ENCODE measurements at places on chromosomes 7 and 10.
A peak's percentile ranks its signal among the peaks of the same experiment; 100 is the strongest.

- no peak for DNase-seq
These were observed 52.3 kb downstream of the TACR2 start for GRCh38 chr10:69364232-69364940.

DNA sequence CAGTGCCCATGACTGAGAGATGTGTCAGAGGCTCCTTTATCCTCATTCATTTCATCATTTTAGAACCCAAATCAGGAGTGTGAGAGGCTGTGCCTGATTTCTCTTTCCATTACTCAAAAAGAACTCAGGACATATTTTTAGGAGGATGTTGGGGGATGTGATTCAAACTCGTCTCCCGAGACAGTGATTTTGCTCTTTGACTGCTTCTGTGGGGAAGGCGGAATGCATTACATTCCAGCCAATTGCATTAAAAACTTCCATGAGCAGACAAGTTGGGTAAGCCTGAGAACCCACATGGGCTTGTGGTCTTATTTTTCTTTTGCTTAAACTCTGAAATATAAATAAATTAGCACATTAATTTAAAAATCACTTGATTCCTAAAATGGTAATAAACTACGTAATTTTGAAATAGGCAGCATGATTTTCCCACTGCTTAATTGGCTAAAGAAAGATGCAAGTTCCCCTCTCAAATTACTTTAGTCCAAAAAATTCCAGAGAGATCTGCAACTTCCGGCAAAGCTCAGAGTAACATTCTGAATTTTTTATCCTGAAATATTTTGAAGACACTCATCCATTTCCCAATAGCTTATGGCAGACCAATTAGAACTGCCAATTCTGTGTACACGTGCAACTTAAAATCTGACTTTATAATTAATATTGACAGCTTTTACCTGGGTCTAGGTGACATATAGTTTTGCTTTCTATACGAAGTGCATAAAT lies 185.6 kb downstream of the C7orf25 start:
- DNase-seq = no peak

DNA sequence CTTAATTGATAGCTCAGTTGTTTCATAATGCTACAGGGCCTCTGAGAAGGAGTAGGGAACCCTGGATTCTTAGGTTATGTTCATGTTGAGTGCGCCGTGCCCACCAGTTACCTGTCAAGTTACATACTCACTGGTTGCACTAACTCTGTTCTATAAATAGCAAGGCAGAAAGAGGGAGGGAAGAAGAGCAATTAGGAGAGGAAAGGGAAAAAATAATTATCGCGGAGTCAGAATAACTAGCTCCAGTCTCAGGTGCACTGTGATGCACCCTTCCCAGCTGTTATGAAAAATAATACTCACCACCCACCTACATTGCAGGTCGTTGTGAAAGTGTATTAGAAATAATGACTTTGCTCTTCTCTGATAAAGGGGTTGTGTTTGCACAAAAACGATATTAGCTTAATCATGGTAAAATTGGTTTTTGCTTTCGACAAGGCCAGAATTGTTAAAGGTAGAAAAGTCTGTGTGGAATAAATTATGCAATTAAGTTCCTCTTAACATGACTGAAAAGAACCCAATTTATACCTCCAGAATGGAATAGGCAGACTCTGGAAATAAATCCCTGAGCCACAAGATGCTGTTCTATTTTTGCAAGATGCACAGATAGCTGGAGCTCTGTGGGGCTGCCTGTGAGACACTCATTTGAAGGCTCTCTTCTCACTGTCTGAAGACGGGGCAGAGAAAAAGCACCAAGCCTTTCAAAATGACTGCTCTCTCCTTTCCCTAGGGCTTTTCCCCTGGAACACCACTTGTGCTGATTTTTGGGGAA lies 137.6 kb upstream of the PITRM1 start:
- DNase-seq = no peak

DNA sequence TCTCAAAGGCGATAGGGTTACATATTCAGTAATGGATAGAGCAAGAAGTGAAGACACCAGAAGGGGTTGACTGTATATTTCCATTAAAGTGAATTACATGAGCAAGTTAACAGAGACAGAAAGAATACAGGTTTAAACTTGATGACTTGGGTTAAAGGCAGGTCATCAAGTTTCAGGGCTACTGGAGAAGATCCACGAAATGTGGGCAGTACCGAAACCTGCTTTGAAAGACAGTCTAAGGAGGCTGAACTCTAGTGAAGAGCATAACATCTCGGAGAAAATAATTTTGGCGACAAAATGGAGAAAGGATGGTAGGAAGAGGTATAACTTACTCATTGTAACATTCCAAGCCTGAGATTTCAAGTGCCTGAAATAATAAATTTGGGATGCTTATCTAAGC lies 26.6 kb upstream of the PLXDC2 start:
- no peak for DNase-seq

GRCh38 chr10:24456322-24456721 lies 247.4 kb downstream of the KIAA1217 start:
- no peak for DNase-seq

DNA sequence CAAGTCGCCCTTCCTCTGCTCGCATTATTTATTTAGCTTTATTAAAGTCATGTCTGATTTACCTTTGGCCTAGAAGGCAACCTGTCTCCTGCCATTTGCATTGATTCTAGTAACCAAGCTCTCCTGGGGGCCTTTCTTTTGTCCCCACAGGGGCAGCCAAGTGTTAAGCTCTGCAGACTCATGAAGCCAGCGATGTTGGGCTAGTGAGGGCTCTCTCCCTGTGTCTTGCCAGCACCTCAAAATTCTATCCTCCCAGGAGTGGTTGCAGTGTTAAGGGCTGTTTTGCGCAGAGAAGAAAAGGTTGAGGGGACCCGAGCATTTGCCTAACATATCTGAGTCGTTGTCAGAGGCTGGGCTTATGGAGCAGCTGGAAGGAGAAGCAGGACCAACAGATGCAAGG lies 61.9 kb downstream of the AOC1 start:
- DNase-seq = no peak

GRCh38 chr7:150745086-150745485 lies 7.9 kb downstream of the GIMAP5 start:
- no peak for DNase-seq

- DNase-seq = no peak
These were observed 56.9 kb upstream of the NPY start for GRCh38 chr7:24227068-24227467.

- no peak for DNase-seq
These were observed 2.1 kb downstream of the CASP2 start for GRCh38 chr7:143290293-143290692.

GRCh38 chr10:94287336-94287735 lies 75.4 kb downstream of the NOC3L start:
- no peak for DNase-seq

DNA sequence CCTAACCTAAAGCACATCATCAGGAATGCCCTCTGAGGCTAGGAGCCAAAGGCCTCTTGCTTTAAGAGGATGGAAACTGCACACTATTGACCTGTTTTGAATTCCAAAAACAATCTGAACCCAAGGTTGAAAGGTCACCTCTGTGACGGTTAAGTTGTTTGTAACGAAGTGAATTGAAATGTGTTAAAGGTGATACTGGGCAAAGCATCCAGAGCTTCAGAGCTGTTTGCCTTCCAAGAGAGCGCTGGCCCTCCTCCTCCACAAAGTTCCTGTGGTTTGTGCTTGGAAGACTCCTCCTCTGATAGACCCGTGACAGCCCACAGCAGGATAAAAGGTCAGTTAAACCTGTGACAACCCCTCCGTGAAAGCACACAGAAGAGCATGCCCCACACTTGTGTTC lies 133.7 kb upstream of the CTTNBP2 start:
- no peak for DNase-seq

DNA sequence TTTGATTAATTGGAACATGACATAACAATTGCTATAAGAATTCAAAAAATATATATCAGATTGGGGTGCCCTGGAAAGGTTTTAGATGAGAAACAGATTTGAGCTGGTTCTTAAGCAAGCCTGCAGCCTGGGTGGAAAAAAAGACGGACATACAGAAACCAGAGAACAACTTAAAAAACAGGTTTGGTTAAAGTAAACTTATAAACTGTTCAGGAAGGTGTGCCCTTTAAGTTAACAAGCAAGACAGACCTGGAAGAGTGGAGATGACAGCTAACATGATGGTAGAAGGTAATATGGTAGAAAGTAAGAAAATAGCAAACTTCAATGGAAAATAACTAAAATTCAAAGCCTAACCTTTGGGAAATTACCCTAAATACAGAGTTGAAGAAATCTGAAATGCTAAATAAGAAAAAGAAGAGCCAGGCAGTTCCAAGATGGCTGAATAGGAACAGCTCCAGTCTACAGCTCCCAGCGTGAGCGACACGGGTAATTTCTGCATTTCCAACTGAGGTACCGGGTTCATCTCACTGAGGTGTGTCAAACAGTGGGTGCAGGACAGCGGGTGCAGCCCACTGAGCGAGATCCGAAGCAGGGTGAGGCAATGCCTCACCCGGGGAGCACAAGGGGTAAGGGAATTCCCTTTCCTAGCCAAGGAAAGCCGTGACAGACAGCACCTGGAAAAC lies 52.2 kb downstream of the CADPS2 start:
- no peak for DNase-seq

DNA sequence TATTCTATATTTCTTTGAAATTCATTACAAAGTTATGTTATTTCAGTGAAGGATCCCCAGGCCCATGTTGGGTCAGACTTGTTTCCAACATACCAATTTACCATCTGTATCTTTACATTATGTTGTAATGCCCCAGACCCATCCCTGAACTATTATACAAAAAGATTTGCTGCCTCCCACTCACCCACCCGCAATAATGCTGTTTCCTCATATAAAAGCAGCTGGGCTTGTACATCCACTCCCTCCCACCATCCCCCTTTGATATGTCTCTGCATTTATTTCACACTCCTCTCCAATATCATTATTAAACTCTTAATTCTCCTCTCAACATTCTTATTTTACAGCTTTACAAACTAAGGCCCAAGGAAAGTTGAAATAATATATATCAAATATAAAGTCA lies 153.7 kb downstream of the DOCK4 start:
- no peak for DNase-seq

DNA sequence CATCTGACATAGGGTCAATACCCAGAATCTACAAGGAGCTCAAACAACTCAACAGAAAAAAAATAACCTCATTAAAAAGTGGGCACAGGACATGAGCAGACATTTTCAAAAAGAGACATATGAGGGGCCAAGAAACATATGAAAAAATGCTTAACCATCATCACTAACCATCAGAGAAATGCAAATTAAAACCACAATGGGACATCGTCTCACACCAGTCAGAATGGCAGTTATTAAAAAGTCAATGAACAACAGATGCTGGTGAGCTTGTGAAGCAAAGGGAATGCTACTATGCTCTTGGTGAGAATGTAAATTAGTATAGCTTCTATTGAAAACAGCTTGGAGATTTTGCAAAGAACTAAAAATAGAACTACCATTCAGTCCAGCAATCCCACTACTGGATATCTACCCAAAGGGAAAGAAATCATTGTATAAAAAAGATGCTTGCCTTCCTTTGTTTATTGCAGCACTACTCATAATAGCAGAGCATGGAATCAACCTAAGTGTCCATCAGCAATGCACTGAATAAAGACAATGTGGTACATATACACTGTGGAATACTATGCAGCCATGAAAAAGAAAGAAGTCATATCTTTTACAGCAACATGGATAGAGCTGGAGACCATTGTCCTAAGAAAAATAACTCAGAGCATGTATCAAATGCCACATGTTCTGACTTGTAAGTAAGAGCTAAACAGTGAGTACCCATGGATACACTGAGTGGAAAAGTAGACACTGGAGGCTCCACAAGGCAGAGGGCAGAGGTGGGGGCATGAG lies 139.8 kb downstream of the ADARB2 start:
- peak; percentile 9 for DNase-seq

- no peak for DNase-seq
These were observed 18.6 kb downstream of the FGFR2 start for GRCh38 chr10:121579656-121580055.

DNA sequence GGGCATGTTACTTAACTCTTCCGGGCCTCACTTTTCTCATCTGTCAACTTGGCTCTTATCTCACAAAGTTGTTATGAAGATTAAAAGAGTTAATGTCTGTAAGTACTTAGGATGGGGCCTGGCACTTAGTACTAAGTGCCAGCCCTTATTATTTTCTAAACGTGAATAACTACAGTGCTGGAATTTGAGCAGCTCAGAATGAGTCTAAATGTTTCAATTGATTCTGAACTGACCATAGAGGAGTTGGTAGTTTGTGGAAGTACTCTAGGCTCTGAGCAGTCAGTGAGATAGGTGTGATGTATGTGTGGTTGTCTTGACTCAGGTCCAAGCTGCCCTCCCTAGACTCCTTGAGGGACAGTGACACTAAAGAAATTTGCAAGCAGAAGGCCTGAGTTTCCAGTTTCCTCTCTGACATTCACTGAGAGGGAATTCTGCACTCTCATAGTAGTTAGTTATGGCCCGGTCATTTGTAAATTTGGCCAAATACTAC lies 18.5 kb upstream of the JAZF1 start:
- DNase-seq = no peak

- DNase-seq = peak; percentile 90
These were observed 2.7 kb upstream of the PDCD4 start for GRCh38 chr10:110868981-110869380.

- DNase-seq = no peak
These were observed 28.5 kb upstream of the STK17A start for GRCh38 chr7:43554423-43554822.

DNA sequence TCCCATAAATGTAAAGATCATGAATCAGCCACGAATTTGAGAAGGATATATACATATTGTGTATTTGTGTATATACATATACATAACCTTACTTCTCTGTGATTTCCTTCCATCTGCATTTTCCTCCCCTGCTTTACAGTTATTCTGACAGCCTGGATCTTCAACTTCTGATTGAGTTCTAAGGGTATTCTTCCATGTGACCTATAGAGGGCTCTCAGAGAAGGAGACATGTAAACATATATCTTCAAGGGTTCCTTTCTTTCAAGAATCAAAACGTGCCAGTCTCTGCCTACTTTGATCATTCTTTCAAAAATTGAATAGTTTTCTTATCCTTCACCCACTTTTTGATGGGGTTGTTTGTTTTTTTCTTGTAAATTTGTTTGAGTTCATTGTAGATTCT lies 453.7 kb upstream of the POT1 start:
- no peak for DNase-seq

- no peak for DNase-seq
These were observed 16.6 kb upstream of the AFAP1L2 start for GRCh38 chr10:114420811-114421485.

DNA sequence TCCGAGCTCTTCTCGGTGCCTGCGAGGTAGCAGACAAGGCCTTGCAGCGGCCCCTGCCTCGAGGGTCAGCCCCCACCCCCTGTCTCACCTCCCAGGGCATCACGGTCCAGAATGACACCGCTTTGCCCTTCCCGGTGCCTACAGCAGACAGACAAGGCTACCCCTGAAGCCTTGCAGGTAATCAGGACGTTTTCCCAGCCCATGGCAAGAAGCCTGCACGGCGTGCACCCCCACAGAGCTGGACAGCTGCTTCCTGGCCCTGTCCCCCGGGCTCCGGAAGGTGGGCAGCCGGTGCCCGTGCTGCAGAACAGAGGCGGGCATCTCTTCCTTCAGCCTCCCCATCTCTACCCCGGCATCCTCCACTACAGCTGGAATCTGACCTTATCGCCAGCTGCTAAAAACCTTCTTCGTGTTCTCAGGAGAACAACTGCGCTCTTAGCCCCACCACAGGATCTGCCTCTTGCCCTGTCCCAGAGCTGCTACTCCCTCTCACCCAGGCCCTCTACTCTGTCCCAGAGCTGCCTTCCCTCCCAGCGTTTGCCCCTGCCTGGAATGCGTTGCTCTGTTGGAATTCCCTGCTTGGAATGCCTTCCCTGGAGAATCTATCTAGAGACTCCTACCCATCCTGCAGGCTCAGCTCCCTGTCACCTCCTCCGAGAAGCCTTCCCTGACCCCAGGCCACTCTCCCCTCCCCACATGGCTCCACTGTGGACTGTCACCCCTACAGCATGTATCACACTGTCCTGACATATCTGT lies 4.7 kb downstream of the MYL10 start:
- DNase-seq = no peak

GRCh38 chr10:21184984-21185383 lies 287.9 kb upstream of the NEBL start:
- peak; percentile 25 for DNase-seq

Measured in GM12865 (cell line).